GM12878 (cell line): ENCODE measurements at places on chromosomes 1 and 21. TPM values are rescaled to one million over a fixed set of nuclear protein-coding genes. Genes with fewer than 3 reads are reported as not detected.

The TMOD4 gene
- 1.2 TPM in 1 of 2 replicates, not detected in the other for total RNA-seq

The TMEM61 gene
- total RNA-seq, result not detected in 2 replicates

The KRTAP11-1 gene
- not detected in 2 replicates for total RNA-seq

The PTBP2 gene
- 10.9 and 11.2 TPM in 2 replicates for total RNA-seq

The SLC30A10 gene
- not detected in 2 replicates for total RNA-seq

The PERM1 gene
- total RNA-seq, result not detected in 2 replicates

The PLA2G2D gene
- total RNA-seq, result 0.13 and 0.27 TPM in 2 replicates

The ZFP69 gene
- total RNA-seq, result 4.3 and 4.4 TPM in 2 replicates

- H3K36me3 ChIP-seq, result peaks cover 4% of the 10 kb centered on the region; the same call in 1 of the 2 replicates
- no peak for DNase-seq
- no peak overlapping the region for H3K4me3 ChIP-seq
- no peak overlapping the region for H3K27ac ChIP-seq
These were observed 24.9 kb upstream of the GLIS1 start for GRCh38 chr1:53763911-53764310.

DNA sequence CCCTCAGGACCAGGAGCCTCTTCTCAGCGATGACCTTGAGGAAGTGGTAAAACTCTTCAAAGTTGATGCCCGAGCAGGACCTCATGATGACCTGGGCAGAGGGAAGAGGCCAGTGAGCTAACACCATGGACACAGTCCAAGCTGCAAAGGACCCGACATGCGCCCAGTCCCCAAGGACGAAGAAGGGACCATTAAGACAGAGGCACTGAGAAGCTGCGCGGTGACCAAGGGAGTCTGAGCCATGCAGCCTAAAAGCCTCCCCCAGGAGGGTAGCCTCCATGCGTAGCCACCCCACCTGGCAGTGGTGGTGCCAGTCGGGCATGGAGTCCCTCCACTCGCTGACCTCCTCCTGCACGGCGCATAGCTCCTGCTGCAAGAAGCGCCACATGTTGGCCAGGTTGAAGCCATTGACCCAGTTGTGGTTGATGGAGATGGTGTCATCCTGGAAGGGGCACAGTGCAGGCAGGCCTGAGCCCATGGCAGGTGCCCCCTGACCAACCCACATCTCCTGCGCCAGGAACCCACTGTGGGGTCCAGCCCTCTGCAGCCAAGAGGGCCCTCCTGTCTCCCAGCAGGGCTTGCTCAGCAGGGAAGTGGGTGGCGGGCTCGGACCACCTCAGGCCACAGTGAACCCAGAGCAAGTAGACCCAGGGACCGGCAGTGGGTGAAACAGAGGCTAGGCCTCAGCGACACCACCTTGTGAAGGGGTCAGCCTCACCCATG lies 2.4 kb downstream of the JMJD4 start:
- H3K4me3 ChIP-seq, result no peak overlapping the region
- no peaks in the 10 kb centered on the region for H3K27me3 ChIP-seq
- DNase-seq, result no peak

- H3K27ac ChIP-seq, result no peak overlapping the region
- DNase-seq, result no peak
- H3K27me3 ChIP-seq, result no peaks in the 10 kb centered on the region
- no peak overlapping the region for H3K4me3 ChIP-seq
- H3K4me1 ChIP-seq, result no peaks in the 10 kb centered on the region
These were observed 6.8 kb upstream of the PPP1R8 start for GRCh38 chr1:27823784-27824183.

DNA sequence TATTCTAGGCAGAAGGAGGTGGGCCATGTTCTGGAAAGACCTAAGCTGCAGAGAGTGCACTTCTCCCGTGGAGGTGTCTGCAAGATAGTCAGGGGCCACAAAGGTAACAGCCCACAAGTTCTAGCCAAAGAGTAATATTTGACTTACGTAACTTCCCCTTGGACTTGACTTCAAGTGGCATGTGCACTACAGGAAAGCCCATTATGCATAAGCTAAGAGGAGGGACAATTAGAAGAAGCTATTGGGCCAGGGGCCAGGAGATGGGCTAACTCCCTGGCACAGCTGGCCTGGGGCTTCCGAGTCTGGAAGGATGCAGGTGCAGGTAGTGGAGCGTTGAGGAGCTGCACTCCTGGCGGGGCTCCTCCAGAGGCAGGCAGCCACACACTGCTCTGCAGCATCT lies 58.3 kb downstream of the ERG start:
- H3K4me1 ChIP-seq, result no peaks in the 10 kb centered on the region
- H3K27me3 ChIP-seq, result no peaks in the 10 kb centered on the region
- DNase-seq, result no peak
- no peaks in the 10 kb centered on the region for H3K36me3 ChIP-seq

DNA sequence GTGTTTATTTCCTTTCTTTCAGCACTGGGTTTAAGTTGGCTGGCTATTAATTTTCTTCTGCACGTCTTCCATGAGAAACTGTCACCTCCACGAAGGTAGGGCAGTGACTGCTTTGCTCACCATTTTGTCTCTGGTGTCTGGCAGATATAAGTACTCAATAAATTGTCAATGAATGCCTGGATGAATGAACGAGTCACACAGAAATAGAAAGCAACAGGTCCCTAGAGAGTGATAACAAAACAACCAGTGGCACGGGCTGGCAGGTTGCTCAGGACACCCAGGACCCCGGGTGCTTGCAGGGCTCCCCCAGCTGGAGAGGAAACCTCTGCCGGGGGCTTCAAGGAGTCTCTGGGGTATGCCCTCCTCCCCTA lies 3.2 kb upstream of the MYOC start:
- DNase-seq, result no peak
- no peak overlapping the region for H3K4me3 ChIP-seq
- no peak overlapping the region for H3K27ac ChIP-seq

GRCh38 chr1:172931761-172932160 lies 119.0 kb downstream of the TNFSF18 start:
- no peak overlapping the region for H3K27ac ChIP-seq
- H3K4me3 ChIP-seq, result no peak overlapping the region
- H3K36me3 ChIP-seq, result no peaks in the 10 kb centered on the region

GRCh38 chr1:51516649-51517158 lies 2.4 kb downstream of the EPS15 start:
- peak overlapping the region; percentile 95 for H3K4me3 ChIP-seq
- no peaks in the 10 kb centered on the region for H3K27me3 ChIP-seq
- H3K27ac ChIP-seq, result peak overlapping the region; percentile 83

GRCh38 chr1:19079541-19080472 lies 123.3 kb upstream of the IFFO2 start:
- no peak overlapping the region for H3K4me3 ChIP-seq
- H3K27me3 ChIP-seq, result no peaks in the 10 kb centered on the region
- H3K27ac ChIP-seq, result no peak overlapping the region
- no peaks in the 10 kb centered on the region for H3K4me1 ChIP-seq
- DNase-seq, result no peak

GRCh38 chr1:243568793-243569192 lies 281.2 kb downstream of the AKT3 start:
- no peak for DNase-seq
- no peaks in the 10 kb centered on the region for H3K27me3 ChIP-seq
- no peaks in the 10 kb centered on the region for H3K4me1 ChIP-seq
- no peak overlapping the region for H3K27ac ChIP-seq
- no peaks in the 10 kb centered on the region for H3K36me3 ChIP-seq

- H3K4me1 ChIP-seq, result no peaks in the 10 kb centered on the region
- H3K27ac ChIP-seq, result no peak overlapping the region
- H3K36me3 ChIP-seq, result peaks cover 20% of the 10 kb centered on the region
- no peaks in the 10 kb centered on the region for H3K27me3 ChIP-seq
- no peak for DNase-seq
These were observed 18.0 kb downstream of the LRRC42 start for GRCh38 chr1:53964109-53964508.

- H3K27me3 ChIP-seq, result no peaks in the 10 kb centered on the region
- H3K27ac ChIP-seq, result no peak overlapping the region
- H3K4me3 ChIP-seq, result no peak overlapping the region
- DNase-seq, result no peak
- H3K36me3 ChIP-seq, result peaks cover 3% of the 10 kb centered on the region
These were observed 19.5 kb downstream of the INKA2 start for GRCh38 chr1:111719674-111720132.

DNA sequence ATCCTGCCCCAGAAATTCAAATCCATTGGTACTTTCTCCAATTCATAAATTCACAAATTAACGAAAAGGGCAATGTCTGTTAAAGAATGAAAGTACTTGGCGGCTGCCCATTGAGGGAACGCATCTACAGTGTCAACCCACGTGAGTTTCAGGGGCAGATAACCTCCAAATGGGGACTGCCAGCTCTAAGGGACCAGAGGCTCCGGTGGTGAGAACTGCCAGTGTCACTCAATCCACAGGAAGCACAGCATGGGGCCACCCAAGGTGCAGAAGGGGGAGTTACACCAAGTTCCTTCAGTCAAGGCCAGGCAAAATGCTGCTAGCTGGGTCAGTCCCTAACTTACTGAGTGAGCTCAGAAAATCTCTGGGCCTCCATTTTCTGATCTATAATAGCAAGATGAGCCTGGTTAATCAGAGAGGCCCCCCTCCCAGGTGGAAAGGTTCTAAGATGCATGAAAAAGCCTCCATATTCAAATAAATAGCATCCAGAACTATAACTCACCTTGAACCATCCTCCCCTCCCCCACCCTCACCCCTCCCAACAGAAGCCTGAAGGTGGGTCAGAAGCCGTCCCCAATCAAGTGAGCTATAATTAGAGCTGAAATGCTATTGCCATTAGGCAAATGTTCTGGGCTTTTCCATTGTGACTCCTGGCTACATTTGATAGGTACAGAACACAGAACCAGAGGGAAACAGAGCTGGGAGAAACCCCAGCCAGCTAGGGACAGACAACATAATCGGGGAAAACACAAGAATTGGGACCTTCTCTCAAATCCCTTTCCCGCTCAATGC lies 41.7 kb downstream of the LRP8 start:
- H3K4me1 ChIP-seq, result no peaks in the 10 kb centered on the region
- H3K27me3 ChIP-seq, result no peaks in the 10 kb centered on the region
- H3K36me3 ChIP-seq, result peaks cover 25% of the 10 kb centered on the region
- no peak overlapping the region for H3K4me3 ChIP-seq

- H3K4me1 ChIP-seq, result no peaks in the 10 kb centered on the region
- no peak for DNase-seq
- H3K27me3 ChIP-seq, result no peaks in the 10 kb centered on the region
- H3K27ac ChIP-seq, result no peak overlapping the region
- H3K36me3 ChIP-seq, result no peaks in the 10 kb centered on the region
These were observed 48.2 kb upstream of the BTG3 start for GRCh38 chr21:17660862-17661261.

DNA sequence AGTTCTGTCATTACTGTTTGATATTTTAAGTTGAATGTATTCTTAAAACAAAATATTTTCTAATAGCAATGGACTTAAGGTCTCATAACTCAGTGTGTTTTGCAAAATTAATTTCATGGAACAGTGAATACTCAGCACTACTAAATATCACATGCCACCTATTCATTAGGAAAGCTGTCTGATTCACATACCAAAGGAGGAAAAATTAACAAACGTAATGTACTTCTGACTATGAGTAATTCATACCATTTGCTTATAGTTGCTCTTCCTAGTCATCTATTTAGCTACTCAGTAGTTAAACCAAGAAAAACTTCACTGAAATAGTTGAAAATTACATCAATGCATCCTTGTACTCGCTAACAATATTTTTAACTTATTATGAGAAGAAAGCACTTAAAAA lies 35.2 kb downstream of the TP53BP2 start:
- peaks cover 2% of the 10 kb centered on the region for H3K36me3 ChIP-seq
- no peaks in the 10 kb centered on the region for H3K4me1 ChIP-seq
- DNase-seq, result no peak
- no peak overlapping the region for H3K27ac ChIP-seq
- H3K4me3 ChIP-seq, result no peak overlapping the region
- H3K27me3 ChIP-seq, result no peaks in the 10 kb centered on the region

DNA sequence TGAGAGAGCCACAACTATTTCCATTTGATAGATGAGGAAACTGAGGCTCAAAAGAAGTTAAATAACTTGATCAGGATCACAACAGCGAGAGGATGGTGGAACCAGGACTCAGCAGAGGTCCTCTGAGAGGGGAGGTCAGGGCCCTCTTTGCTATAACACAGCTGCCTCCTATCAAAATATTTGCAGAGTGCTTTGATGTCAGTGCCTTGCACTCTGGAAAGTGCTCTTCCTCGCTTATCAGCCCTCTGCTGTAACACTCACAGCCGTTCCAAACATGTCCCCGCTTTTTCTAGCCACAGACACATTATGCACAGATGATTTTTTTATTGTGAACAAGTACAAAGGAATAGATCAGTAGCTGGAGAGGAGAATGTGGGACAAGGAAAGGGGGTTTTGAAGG lies 71.8 kb upstream of the ARHGAP29 start:
- H3K4me1 ChIP-seq, result no peaks in the 10 kb centered on the region
- no peak for DNase-seq
- no peak overlapping the region for H3K4me3 ChIP-seq
- H3K36me3 ChIP-seq, result no peaks in the 10 kb centered on the region

- H3K27ac ChIP-seq, result no peak overlapping the region
- DNase-seq, result no peak
- H3K4me3 ChIP-seq, result no peak overlapping the region
- H3K27me3 ChIP-seq, result no peaks in the 10 kb centered on the region
- H3K36me3 ChIP-seq, result no peaks in the 10 kb centered on the region
These were observed 99.4 kb downstream of the ATP5PO start for GRCh38 chr21:33816174-33816573.

DNA sequence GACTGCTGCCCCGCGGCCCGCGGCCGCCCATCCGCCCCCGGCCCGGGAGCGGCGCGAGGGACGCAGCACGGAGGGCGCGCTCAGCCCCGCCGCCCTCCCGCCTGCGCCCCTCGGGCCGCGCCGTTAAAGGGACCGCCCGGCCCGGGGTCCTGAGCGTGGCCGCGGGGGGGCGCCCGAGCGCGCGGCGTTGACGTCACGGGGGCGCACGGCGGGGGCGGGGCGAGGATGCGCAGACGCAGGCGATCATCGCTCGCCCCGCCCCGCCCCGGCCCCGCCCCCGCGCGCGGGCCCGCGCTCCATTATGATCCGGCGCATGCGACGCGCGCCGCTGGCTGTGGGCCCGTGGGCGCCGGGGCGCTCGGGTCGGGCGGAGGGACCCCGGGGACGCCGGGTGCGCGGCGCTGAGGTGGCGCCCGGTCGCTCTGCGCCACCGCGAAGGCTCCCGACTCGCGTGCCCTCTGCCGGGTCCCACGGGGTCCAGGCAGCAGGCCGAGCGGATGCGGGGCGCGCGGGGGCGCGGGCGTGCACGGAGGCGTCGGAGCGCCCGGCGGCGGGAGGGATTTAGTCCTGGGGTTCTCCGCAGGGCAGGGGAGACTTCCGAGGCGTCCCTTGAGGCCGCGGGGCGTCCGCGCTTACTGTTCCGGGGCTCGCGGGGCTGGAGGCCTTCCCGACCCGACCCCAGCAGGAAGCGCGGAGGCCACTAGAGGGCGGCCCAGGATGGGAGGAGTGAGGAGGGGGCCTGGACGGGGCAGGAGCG lies at the start of gene DVL1:
Gene DVL1, minus strand, starts transcription at position 163 of the 757 bp plus-strand sequence. CDS start 353 bp downstream, outside the sequence.
- H3K27ac ChIP-seq, result peak within 1 kb of the TSS; percentile 80
- H3K36me3 ChIP-seq, result no peaks in the 10 kb centered on the region
- H3K4me1 ChIP-seq, result peaks cover 6% of the 10 kb centered on the region; the same call in 1 of the 2 replicates
- H3K4me3 ChIP-seq, result peak within 1 kb of the TSS; percentile 83

GRCh38 chr1:116323491-116323890 lies 49.6 kb upstream of the ATP1A1 start:
- H3K27me3 ChIP-seq, result no peaks in the 10 kb centered on the region; the same call in 1 of the 2 replicates
- H3K4me1 ChIP-seq, result peaks cover 6% of the 10 kb centered on the region
- no peaks in the 10 kb centered on the region for H3K36me3 ChIP-seq
- no peak overlapping the region for H3K4me3 ChIP-seq
- DNase-seq, result no peak

- H3K36me3 ChIP-seq, result no peaks in the 10 kb centered on the region
- H3K27me3 ChIP-seq, result no peaks in the 10 kb centered on the region
- DNase-seq, result no peak
- no peak overlapping the region for H3K4me3 ChIP-seq
- no peak overlapping the region for H3K27ac ChIP-seq
- H3K4me1 ChIP-seq, result peaks cover 14% of the 10 kb centered on the region
These were observed 30.3 kb upstream of the PPP2R5A start for GRCh38 chr1:212254853-212255363.
